ENCODE measurements at places on chromosomes 7 and 10. TPM values are rescaled to one million over a fixed set of nuclear protein-coding genes. Genes with fewer than 3 reads are reported as not detected.

GRCh38 chr10:124267231-124267885, 151.4 kb downstream of the OAT start:
- DNase-seq = no peak

DNA sequence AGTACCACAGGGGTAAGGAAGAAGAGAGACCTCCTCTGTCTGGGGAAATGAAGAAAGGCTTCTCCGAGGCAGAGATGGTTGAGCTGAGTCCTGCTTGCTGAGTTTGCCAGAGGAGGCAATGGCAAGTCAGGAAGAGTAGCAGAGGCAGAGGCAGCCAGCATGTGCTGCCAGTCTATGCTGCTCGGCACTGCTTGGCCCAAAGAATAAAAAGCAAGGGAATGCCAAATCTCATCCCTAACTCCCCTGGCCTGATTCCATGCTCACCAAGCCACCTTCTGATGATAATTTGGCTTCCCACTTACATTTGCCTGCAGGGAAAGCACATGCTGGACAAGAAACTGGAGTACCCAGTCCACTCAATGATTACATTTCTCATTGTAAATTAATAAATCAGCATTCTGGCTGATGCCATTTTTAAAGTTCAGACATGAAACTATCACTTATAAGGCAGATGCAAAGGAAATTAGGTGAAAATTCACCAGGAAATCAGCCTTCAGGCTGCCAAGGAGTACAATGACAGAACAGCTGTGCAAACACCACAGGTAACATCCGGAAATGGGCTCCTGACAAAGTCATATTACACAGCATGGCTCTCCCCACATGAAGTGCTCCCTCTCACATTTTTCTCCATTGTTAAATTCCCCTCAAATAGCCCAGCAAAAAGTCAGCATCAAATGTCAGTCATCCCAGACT, 245.9 kb downstream of the MTERF1 start:
- no peak for DNase-seq

SLC18A3 gene
- total RNA-seq = not detected

- no peak for DNase-seq
Measured at GRCh38 chr10:68811314-68812009, 15.9 kb upstream of the STOX1 start.

CHAT gene
- total RNA-seq = not detected

GRCh38 chr10:118511711-118512110, 83.7 kb downstream of the PRLHR start:
- DNase-seq = no peak

DNA sequence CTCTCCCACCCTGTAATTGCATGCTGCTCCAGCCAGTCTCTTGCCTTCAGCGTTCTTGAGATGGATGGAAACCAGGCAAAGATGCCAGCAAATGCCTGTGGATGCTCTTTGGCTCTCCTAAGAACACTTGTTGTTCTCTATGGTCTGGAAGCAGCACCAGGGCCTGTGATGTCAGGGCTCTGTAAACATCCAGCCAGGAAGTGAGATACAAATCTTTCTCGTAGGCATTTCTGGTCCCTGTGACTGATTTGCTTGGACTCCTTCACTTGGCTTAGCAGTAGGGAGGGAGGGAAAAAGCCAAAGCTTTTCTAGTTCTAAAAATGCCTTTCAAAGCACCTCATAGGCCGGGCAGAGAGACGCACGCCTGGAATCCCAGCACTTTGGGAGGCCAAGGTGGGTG, 201.3 kb downstream of the REEP3 start:
- peak; percentile 49 for DNase-seq

ADAMTS14 gene
- total RNA-seq = not detected

GRCh38 chr10:29007370-29007747, 281.5 kb upstream of the LYZL1 start:
- no peak for DNase-seq

DNA sequence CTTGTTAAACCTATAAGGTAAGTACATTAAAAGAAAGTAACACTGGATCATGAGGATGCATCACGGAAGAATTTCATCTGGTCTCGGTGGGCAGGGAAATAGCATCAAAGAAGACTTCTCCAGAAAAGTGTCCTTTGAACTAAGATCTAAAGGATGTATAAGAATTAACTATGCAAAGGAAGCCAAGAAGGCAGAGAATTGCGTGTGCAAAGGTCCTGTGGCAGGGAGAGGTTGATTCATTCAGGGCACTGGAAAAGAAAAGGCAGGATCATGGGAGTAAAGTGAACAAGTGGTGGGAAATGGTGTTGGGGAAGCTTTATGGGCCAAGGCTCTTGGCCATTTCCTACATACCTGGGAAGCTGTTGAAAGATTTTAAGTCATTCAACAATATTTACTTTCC, 288.3 kb downstream of the SFMBT2 start:
- DNase-seq = no peak

DNA sequence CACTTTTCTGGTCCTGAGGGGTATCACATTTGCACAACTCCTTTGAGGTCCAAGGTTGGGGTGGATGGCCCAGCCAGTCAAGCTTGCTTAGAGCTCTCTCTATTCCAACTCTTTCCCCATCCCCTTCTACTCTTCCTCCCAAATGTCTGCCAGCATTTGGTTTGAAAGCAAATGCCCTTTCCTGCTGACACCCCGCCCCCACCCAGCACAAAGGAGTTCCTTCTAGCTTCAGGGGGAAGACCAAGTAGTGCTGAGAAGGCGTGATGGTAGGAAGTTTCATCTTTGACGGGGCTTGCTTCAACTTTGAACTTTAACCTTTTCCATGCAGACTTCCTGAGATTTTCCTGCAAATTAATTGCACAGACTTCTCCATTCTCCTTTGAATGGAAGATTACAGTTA, 137.5 kb upstream of the TCF7L2 start:
- no peak for DNase-seq

GRCh38 chr10:11165591-11166543, 148.2 kb downstream of the CELF2 start:
- peak; percentile 37 for DNase-seq

TRPV5 gene
- total RNA-seq = not detected

GRCh38 chr7:4733936-4734528, 41.4 kb upstream of the AP5Z1 start:
- no peak for DNase-seq

GRCh38 chr7:91550931-91551330, 286.7 kb downstream of the FZD1 start:
- no peak for DNase-seq

DNA sequence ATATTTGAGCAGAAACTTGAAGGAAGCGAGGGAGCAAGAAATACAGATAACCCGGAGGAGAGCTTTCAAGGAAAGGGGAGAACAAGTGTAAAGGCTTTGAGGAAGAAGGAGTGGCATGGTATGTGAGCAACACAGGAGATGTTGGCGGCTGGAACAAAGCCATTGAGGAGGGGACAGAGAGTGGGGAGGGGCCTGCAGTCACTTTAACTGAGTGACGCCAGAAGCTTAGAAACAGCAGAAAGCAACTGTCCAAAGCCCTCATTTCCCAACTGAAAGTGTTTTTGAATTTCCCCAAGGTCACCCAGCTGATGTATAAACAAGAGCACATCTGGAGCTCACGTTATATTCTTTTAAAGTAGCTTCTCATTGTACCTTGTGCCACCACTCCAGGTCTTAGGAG, 19.1 kb downstream of the AUTS2 start:
- DNase-seq = no peak

DNA sequence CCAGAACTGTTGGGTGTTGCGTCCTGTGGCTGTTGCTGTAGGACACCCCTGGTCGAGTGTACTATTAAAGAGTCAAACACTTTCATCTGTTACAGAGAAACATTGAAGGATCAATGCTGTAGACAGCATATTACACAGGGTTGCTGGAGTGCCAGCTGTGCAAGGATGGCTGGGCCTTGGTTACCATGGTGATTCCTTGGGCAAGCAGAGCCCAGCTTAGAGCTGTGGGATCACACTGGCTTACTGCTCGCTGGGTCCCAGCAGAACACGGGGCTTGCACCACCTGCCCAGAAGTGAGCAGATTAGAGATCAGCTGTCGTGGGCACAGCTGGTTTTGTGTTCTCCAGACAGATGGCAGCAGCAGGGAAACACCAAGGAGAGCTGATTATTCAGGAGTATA, 76.0 kb downstream of the GPR141 start:
- DNase-seq = no peak

DNA sequence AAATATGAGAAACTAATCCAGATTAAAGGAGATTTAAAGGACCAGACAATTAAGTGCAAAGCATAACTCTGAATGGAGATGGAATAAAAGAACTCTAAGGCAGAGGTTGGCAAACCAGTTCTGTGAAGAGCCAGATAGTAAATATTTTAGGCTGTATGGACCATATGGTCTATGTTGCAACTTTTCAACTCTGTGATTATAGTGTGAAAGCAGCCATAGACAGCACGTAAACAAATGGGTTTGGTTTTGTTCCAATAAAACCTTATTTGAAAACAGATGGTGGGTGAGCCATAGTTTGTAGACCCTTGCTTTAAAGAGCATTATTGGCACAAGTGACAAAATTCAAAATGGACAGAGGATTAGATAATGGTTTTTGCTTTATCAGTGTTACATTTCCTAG, 884.1 kb downstream of the CCSER2 start:
- no peak for DNase-seq

GRCh38 chr7:139844779-139845442, 15.8 kb downstream of the TBXAS1 start:
- DNase-seq = no peak
